ENCODE measurements at places on chromosomes 5 and 9.
A peak's percentile ranks its signal among the peaks of the same experiment; 100 is the strongest.

DNA sequence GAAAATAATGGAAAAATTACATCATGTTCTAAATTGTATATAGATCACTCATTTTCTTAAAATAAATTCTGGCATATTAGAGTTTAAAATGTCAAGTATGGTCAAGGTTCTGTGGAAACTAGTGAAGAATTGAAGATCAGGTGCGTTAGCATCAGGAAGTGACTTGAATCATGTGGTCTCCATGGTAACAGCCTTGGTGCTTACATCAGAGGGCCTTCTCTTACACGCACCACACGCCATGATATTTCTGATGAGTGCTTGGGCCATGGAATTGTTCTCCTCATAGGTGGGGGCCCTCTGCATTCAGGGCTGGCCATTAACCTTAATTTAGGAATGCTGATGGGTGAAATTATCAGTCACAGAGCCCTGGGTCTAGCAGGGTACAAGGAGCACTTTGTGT lies 288.1 kb upstream of the EFNA5 start:
- DNase-seq = no peak

DNA sequence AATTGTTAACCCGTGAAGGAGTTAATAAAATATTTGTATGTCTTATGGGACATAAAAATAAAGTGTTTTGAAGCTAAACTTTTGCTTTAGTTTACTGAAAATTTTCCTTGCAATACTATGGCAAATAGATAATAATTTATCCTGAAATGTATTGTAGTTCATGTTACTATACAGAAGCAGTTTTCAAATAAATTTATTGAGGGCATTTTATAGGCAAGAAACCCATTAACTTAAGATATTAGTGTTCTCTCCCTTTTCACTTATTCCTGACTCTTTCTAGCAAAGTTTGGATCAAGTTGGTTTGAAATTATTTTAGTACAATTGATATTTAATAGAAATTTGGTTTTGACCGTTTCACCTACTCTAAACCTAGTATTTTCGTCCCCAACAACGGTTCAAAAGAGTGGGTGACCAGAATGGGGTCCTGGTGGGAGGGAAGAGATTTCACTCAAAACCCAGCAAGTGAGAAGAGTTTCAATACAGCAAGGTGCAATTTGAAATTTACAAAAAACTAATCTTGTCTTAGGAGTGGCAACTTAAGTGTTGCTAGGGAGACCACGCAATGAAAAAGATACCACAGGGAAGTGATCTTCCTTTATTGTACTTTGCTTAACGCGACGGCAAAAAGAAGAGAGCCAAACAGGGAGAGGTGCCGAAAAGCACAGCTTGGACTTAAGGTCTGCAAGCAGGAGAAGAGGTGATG lies 28.4 kb downstream of the NR2F1 start:
- no peak for DNase-seq

DNA sequence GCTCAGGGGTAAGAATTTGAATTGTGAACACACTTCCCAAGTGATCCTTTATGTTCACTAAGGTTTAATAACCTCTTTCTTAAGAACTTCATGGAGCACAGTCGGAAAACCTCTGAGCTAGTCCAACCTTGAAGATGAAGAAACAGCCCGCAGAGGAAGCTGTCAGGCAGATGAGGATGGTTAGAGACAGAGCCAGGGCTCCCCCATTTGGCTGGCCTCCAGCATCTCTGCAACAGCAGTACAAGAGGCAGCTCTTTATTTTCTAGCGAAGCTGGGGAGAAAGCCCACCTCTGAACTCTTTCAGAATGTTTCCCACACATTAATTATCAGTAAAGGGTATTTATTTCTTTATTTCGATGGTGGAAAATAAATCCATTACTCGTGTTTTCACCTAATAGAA lies 350.8 kb downstream of the DMRT2 start:
- no peak for DNase-seq

DNA sequence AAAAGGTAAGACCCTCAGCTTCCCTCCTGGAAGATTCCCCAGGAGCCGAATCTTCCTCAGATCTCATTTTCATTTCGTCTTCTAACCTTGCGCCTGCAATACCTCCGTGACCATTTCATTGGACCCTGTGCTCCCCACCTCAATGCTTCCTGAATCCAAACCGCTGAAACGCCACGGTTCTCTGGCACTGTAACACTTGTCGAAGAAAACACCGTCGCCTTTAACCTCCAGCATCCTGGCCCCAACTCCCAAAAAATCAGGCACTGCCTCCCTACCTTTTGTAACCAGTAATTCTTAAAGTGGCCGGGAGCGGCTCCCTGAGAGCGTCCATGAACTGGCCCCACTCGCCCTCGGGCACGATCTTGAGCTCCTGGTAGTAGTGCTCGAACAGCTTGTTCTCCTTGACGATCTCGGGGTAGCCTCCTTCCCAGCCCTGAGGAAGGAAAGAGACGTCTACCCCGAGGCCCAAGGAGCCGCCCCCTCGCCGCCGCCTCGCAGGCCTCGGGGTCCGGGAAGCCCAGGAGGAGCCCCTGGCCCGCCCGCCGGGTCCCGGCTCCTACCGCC lies 438 bp downstream of the NSUN2 start:
- DNase-seq = no peak

- no peak for DNase-seq
Observed at GRCh38 chr9:68876681-68877080, 137.2 kb downstream of the PRKACG start.

- no peak for DNase-seq
Observed at GRCh38 chr5:148909040-148909439, 82.6 kb downstream of the ADRB2 start.

- DNase-seq = no peak
Observed at GRCh38 chr5:179176571-179177230, 116.5 kb downstream of the ZNF354C start.

DNA sequence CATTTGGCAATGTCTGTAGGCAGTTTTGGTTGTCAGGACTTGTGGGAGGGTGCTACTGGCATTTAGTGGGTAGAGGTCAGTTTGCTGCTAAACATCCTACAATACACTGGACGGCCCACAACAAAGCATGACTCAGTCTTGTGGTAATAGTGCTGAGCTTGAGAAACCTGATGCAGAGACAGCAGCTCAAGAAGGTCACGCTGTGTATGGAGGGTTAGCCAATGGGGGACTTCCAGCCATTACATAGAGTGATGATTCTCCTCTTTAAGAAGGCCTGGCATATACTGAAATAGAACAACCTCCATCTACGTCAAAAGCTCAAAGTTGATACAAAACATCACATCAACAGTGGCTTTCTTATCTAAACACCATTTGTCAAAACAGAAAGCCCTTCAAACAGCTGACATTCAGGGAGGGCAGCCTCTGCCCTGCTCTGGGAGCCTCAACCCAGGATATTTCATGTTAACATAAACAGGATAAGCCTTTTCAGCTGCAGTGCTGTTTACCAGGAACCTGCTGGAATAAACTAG lies 143.0 kb downstream of the GPBP1 start:
- no peak for DNase-seq

GRCh38 chr5:170986598-170986997 lies 124.8 kb downstream of the RANBP17 start:
- no peak for DNase-seq

- DNase-seq = no peak
Observed at GRCh38 chr9:122332083-122332482, 38.7 kb upstream of the PTGS1 start.

DNA sequence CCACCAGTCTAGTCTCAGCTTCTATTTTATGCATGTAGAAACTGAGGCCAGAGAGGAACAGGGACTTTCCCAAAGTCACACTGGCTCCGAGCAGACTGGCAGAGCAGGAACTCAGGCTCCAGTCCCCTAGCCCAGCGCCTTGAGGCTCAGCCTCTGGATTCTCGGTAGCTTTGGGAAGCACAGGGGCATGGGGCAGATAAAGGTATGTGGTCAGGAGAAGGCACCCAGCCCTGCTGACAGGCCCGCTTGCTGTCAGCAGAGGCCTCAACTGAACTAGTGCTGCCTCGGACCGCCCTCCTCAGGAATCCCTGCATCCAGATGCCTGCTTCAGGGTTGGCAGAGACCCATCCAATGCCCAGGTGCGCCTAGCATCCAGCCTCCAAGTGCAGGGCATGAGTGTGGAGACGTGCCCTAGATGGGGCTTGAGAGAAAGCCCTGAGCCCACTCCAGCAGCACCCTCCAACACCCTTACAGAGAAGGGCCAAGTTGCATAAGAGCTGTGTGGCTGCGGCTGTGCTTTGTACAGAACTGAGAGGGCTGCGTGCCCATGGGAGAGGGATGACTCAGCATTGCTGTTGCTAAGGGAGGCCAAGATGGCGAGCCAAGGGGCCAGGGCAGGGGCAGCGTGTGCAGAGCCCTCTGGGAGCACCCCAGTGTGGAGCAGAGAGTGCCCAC lies 168.6 kb downstream of the MACROH2A1 start:
- peak; percentile 10 for DNase-seq

DNA sequence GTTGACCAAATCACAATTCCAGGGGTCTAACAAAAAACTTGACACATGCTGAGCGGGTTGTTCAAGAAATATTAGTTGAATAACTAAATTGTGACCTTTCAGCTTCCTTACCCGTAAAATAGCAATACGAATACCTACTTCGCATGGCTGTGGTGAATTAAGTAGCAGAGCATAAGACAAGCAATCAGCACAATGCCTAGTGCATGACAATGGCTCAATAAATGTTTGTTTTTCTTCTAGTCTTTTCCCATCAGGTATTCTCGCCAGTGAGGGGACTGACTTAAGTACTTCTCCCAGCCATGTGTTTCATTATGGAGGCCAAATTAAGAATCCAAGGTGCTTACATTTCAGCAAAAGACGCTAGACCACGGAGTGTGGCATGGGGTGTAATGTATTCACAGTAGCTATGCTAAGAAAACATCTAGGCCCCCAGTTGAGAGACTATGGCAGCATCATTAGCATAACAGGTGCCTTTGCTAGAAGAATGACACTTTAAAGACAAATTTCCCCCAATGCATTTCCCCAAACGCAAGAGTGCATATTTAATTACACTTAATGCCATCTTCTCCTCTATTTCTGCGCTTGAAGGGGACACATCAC lies 145.9 kb downstream of the ASTN2 start:
- no peak for DNase-seq

DNA sequence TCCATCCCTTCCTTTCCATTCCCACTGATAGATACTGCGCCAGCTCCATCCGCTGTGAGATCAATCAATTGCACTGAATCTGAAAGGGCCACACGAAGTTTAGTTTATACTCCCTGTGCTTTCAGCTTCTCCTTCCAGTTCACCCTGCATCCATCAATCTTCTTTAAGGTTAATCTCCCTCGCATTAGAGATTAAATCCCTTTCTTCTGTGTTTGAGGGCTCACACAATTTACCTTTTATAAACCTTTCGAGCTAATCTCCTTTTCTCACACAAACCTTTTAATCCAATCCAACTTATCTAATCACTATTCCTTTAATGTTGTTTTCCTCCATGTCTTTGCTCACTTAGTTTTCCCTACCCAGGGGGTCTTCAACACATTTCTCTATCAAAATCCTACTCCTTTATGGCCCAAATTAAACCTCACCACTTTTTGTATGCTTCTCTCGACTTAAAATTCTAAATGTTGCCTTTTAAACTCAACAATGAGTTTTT lies 64.6 kb upstream of the HAPLN1 start:
- DNase-seq = no peak

DNA sequence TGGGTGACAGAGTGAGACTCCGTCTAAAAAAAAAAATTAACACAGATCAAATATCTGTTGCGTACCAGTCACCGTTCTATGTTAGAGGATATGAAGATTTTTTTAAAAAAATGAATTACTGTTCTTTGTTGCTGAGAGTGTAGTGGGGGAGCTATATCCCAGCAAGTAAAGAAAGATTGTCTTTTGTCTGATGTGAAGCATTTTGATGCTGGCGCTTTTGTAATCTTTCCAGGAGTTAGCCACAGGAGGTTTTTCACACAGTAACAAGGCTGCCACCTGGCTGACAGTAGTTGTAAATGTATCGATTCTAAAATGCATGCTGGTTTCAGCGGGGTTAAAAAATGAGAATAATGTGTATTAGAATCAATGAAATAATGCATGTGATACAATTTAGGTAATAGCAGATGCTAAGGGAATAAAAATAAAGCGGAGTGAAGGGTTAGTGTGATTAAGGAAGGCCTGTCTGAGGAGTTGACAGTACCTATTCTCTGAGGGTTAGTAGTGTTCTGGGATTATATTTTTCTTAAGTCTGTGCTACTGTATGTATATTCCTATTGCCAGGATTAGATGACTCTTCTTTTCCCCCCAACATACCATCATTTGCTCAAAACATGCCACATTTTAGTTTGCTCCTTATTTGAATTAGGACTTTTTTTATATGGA lies 3.4 kb downstream of the LMNB1 start:
- DNase-seq = no peak

GRCh38 chr5:157530226-157530972 lies 45.2 kb downstream of the ADAM19 start:
- DNase-seq = no peak

DNA sequence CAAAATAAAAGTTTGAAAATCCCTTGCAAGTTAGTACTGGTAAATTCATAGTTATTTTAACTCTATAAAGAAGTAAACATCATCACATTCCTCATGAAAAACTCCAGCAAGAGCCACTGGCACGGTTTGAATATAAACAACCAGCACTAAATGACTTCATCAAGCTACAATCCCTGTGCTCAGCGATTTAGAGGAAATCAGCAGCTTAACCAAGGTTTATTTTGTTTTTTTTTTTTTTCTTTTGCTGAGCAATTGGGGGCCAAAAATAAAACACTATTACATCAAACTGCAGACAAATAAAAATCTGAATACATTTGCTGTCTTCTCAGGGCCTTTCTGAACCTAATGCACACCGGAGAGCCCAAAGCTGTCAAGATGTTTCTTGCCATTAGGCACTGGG lies 106.2 kb upstream of the SLC24A2 start:
- no peak for DNase-seq

DNA sequence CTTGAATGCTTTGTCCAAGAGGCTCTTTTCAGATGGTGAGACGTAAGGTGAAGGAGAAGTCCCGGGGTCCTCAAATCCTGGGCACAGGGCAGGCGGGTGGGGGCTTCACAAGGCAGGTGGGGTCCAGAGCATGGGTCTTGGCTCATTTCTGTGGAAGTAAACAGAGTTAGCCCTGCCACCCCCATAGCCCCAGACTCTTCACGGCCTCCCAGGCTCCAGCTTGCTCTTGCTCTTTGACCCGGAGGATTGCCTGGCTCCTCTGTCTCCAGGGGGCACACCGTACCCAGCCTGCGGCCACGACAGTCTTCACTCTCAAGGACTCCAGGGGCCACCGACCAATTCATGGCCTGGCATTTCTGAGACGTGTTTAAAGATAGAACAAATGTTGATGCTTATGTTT lies 28.8 kb upstream of the POMT1 start:
- DNase-seq = no peak

DNA sequence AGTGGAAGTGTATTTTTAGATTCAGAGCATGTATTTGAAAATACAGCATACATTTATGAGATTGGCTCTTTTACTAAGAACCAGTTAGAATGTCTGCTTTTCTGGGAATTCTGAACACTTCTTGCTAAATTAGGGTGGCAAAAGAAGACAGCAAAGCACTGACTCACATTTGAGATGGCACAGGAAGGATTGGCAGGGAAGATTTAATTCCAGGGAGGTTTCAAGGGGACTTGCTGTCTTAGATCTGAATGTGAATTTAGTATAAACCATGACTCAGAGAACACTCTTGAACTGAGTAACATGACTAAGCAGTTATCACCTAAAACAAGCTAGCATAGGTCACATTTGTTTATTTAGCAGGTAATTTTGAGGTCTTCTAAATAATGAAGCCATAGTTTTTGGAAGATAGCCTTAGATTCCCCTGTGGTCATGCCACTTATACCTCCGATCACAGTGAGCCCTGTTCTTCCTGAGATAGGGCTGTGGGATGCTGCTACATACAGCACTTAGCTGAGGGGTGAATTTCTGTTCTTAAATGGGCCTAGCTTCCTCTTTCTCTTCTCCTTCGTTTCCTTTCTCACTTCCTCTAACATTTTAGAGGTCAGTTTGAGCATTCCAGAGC lies 173.8 kb downstream of the PCSK1 start:
- no peak for DNase-seq

- DNase-seq = no peak
Observed at GRCh38 chr5:81552852-81553566, 159.1 kb upstream of the ACOT12 start.
